Epithelial cell of prostate (primary cell): ENCODE measurements at places on chromosomes 3 and 15.

DNA sequence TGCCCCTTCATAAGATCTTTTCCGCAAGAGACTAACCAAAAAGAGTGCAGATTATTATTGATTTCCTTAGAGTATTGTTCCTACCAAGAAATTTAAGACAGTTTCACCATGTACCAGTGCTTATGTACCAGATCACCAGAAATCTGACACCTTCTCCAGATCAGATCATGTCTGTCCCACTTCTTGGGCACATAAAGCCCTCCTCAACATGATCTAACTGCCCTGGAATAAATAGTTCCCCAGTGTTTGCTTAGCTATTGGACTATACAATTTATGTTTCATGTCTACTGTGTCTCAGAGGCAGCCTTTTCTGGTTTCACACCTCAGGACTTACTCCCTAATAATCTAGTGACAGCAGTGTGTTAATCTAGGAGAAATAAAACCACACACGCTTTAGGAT, 46.8 kb downstream of the NME9 start:
- DNase-seq, result no peak

DNA sequence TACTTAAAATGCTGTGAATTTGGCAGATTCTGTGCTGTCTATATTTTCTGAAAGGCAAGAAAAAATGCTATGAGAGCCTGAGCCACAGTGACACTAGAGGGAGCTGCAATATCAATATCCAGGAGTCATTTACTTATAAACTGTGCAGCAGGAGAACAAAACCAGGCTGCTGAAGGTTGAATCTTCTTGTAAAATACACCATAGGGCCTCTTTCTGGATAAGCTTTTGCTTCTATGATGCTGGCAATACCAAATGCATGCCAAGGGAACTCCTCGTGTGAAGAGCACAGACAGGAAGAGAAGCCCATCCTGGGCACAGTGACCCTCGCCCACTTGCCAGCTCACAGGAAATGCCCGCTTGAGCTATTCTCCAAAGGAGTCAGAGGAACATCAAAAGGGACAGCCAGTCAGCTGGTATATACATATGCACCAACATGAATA, 48.0 kb upstream of the TSPAN3 start:
- DNase-seq, result no peak

GRCh38 chr3:126618021-126618420, 36.9 kb downstream of the TXNRD3 start:
- DNase-seq, result no peak

DNA sequence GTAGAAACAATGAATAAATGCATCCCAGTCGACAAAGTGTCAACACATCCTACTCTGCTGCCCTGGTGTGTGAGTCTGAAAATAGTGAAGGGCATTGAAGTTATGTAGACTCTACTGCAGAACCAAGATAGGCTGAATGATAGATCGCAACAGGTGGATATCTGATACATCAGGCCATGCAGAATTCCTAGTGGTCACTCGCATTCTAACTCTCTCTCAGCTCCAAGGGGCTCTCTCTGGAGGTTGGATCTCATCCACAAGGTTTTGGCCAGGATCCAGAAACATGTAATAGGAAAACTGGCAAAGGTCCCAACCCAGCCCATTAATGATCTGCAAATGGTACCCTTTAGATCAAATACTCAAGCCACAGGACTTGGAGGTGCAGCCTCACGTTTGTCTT, 514.1 kb downstream of the MAGI1 start:
- DNase-seq, result no peak

- DNase-seq, result no peak
Measured at GRCh38 chr3:144112036-144112435, 140.4 kb downstream of the DIPK2A start.

DNA sequence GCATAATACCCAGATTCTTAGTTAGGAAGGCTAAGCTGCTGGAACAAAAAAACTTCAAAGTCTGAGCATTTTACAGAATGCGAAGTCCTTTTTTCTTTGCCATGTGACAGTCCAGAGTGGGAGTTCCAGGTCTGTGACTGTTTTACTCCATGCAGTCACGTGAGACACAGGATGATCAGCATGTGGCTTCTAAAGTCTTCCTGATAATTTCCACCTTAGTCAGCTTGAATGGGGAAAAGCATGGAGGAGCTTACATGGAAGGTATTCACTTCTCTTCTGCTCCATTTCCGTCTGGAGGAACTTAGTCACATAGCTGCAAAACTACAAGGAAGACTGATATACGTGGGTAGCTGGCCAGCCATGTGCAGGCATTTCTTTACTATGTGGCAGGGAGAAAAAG, 1.7 kb downstream of the SNTN start:
- DNase-seq, result no peak

DNA sequence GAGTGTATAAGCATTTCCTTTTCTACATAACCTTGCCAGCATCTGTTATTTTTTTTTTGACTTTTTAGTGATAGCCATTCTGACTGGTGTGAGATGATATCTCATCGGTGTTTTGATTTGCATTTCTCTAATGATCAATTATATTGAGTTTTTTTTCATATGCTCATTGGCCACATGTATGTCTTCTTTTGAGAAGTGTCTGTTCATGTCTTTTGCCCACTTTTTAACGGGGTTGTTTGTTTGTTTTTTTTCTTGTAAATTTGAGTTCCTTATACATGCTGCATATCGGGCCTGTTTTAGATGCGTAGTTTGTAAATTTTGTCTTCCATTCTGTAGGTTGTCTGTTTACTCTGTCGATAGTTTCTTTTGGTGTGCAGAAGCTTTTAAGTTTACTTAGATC, 89.2 kb downstream of the LEKR1 start:
- DNase-seq, result no peak
